NCI-H1105 (cell line): ENCODE measurements at places on chromosomes 16 and 17.
A peak's percentile ranks its signal among the peaks of the same experiment; 100 is the strongest.

GRCh38 chr16:57190136-57190535 lies 4.0 kb downstream of the RSPRY1 start:
- DNase-seq, result no peak

DNA sequence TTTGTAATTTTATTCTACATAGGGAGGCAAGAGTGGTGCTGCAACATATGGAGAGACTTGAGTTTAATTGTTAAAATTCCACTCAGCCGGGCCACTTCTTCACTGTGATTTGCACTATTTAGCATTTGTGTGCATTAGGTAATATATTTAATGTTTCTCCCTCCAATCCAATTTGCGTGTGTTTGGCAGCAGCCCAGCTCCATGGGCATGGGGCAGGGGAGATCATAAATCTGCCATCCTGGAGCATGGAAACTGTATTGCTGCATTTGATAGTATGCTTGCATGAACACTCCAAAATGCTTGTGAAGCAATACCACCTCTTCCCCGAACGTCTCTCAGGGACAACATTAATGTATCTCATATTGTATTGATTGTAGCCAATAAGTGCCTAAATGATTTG lies 339.1 kb upstream of the RBFOX1 start:
- DNase-seq, result no peak

- no peak for DNase-seq
These were observed 1.1 kb downstream of the LASP1NB start for GRCh38 chr17:38926293-38927070.

DNA sequence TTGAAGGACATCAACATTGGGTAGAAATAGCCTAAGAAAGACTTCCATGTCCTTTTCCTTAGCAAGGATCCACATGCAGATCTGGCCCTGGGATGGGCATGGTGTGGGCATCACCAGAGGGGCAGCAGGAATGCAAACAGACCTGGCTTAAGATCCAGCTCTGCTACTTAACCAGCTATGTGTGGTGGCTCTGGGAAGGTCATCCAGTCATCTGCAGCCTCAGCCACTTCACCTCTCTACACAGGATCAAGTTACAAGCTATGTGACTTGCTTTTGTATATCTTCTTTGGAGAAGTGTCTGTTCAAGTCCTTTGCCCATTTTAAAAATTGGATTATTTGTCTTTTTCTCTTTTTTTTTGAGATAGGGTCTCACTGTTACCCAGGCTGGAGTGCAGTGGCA lies 13.5 kb upstream of the ADORA2B start:
- DNase-seq, result no peak

- no peak for DNase-seq
These were observed 47.9 kb downstream of the RAB11FIP3 start for GRCh38 chr16:473046-474043.

DNA sequence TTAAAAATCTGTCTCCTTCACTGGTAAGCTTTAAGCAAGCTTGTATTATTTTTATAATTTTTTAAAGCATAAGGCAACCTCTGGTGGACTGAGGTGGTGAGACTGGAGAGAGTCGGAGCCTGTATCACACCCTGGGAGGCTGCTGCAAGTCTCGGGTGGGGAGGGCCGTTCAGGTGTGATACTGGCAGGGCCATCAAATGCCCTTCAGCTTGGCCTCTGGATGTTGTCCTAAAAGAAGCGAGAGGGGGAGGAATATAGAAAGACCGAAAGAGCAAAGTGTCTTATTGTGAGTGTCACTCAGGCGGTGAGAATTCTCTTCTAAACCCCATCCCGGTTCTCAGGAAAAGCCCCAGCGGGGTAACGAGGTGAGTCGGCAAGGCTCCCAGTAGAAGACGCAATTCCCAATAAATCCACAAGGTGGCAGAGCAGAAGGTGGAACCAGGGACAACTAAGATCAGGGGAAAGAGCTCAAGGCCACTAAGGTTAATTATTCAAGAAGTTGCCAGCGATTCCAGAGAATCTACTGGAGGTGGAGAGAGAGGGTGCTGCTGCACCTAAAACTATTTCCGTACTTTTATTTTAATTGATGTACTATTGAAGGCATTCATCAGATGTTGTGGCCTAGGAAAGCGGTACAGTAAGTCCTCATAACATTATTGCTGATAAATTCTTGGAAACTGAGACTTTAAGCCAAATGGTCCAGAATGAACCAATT lies 14.1 kb downstream of the C17orf67 start:
- peak; percentile 52 for DNase-seq

DNA sequence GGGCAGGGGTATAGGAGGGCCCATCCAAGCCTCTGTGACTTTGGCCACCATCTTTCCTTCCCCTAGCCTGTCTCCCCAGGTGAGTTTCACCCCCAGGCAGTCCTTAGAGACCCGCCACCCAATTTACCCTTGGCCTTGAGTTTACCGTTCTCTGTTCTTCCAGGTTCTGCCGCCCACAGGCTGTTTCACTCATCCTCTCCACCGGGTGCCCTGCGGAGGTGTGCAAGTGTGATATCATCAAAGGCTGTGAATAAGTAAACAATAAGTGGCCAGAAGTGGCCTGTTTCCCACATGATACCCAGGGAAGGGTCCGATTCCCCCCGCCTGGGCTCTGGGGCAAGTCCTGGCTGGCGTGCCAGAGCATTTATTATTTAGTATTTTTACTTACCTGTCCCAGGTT lies 15.1 kb upstream of the TLCD3B start:
- no peak for DNase-seq

- no peak for DNase-seq
These were observed 14.7 kb upstream of the KLHL36 start for GRCh38 chr16:84633622-84634021.

- no peak for DNase-seq
These were observed 68.9 kb upstream of the SDK2 start for GRCh38 chr17:73713136-73713535.

DNA sequence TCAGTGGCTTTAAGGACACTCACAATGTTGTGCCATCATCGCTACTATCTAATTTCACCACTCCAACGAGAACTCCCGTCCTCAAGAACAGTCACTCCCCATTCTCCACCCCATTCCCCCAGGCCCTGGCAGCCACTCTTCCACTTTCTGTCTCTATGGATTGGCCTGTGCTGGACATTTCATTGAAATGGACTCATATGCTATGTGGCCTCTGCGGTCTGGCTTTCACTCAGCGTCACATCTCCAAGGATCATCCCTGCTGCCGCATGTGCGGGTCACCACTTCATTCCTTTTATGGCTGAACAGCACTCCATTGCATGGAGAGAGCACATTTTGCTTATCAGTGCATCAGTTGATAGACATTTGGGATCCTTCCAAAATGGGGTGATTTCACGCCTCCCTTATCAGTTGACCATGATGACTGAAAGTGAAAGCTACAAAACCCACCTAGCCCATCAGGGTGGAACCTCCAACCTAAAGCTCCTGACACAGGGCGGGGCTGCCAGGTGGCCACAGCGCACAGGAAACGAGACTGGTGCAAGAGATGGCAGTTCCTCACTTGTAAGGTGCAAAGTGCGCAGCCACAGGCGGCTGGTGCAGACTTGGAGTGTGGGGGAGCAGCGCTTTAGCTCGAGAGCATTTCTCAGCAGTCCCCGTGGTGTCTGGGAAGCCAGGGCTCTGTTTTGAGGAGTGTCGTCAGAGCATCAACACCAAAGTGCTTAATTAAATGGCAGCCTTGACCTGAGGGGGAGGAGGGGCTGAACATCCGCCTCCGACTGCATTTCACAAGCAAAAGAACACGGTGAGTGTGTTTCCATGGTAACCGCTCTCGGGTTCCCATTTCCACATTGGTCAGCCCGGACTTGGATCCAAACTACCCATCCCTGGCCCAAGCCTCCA lies 23.8 kb downstream of the COTL1 start:
- peak; percentile 50 for DNase-seq

DNA sequence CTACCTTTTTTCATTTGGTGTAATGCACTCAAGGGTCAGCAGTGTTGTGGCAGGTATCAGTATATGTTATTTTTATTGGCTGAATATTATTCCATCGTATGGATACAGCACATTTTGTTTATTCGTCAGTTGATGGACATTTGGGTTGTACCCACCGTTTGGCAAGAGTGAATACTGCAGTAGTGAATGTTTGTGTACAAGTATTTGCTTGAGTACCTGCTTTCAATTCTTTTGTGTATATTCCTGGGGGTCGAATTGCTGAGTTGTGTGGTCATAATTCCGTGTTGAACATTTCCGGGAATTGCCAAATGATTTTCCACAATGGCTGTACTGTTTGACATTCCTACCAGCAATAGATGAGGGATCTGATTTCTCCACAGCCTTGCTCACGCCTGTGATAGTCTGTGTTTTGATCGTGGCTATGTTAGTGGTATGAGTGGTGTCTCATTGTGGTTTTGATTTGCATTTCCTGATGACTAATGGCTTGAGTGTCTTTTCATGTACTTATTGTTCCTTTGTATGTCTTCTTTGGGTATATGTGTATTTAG lies 108.4 kb downstream of the OR1D5 start:
- DNase-seq, result no peak

DNA sequence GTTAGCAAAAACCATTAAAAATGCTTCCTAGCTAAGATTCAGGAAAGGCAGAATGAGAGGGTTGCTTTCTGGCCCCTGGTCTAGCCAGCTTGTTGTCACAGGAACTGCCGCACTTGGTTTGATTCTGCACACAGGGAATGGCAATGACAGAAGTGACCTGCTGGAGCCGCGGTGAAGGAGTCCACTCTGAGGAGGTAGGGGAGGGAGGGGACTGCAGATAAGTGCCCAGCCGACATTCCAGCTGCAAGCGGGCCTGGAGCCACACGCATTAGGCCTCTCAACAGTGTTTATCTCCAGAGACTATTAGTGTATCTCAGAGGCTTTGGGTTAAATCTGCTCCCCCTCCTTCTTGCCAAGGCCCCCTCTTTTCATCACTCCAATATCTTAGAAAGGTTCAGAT lies 38.6 kb downstream of the CDRT15 start:
- DNase-seq, result peak; percentile 10

DNA sequence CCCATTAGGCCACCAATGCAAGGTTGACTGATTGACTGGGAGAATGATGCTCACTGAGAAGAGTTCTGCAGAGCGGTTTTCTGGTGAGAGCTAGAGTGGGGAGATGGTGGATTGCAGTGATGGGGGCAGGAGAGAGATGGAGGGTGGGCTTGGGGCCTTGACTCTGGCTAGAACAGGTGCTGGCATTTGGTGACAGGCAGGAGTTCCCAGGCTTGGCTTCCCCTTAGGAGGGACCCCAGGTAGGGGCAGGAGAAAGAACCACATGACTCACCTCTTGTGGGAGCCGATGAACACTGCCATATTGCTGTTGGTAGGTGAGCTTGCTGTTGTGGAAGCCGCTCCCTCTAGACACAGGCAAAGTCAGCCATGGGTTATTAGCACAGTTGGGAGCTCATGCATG lies 8.0 kb downstream of the CD300LB start:
- no peak for DNase-seq

DNA sequence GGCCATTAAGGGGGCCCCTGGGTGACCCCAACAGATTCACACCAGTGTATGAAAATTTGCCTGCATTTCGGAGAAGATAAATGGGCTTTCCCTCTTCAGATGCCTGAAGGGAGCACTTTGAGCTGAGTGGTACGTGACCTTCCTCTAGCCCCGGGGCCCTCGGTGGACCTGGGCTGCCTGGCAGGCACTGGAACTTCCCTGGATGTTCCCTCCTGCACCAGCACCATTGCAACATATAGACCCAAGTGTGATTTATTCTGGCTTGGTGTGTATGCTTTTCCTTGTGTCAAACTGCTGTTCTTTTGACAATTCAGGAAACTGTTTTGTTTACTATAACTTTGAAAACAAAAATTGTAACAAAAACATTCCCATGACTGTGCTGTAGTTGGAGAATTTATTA lies 93.8 kb downstream of the TNFRSF13B start:
- DNase-seq, result no peak

DNA sequence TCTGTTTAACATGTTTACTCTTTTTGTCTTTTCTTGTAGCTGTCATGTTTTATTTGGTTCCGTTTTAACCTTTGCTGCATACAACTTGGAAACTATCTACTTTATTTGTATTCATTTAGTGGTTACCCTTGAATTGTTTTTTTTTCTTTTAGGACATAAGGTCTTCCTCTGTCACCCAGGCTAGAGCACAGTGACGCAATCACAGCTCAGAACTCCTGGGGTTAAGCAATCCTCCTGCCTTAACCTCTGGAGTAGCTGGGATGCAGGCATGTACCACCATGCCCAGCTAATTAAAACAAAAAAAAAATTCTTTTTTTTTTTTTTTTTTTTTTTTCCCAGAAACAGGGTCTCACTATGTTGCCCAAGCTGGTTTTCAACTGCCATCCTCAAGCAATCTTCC lies 29.8 kb upstream of the USP43 start:
- DNase-seq, result no peak

- no peak for DNase-seq
These were observed 223.7 kb upstream of the AXIN2 start for GRCh38 chr17:65785109-65785508.

DNA sequence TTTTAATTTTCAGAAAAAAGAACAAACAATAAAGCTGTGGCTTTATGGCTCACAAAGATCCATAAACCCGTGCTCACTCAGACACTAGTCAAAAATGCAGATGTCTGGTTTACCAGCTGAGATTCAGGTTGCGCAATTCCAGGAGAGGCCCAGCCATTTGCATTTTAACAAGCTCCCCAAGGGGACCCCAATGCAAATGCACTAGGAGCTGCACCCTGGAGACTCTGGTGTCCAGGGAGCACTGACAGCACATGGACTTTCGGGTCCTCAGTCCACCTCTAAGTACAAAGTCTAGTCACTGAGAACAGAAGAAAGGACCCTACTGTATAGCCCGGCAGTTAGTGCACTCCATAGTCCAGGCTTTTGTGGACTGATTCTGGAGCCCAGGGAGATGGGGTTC lies 326.3 kb downstream of the MAF start:
- DNase-seq, result no peak

DNA sequence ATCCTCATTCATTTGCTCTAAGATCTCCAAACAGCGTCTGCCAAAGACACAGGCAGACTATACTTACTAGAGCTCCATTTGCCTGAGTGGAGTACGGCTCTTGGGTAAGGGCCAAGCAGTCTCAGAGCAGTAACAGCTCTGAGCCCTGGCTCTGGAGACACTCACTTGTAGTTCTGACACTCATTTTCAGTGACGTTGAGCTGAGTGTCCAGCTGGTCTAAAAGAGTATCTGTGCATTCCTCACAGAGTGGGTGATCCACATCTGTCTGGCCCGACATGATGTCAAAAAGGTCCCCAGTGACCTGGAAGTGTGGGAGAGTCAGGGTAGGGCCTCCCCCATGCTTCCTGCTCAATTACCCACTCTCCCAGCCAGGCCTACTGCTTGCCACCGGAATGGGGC lies 5.7 kb downstream of the BECN1 start:
- DNase-seq, result no peak

GRCh38 chr17:63792055-63792729 lies 18.2 kb downstream of the DDX42 start:
- DNase-seq, result no peak

- no peak for DNase-seq
These were observed 4.8 kb upstream of the KRT36 start for GRCh38 chr17:41494524-41494923.
